Coronary artery (tissue), 2 donors: ENCODE measurements at places on chromosomes 12 and 14.

GRCh38 chr12:57729321-57729844, 9.2 kb downstream of the AGAP2 start:
- no peak for DNase-seq

DNA sequence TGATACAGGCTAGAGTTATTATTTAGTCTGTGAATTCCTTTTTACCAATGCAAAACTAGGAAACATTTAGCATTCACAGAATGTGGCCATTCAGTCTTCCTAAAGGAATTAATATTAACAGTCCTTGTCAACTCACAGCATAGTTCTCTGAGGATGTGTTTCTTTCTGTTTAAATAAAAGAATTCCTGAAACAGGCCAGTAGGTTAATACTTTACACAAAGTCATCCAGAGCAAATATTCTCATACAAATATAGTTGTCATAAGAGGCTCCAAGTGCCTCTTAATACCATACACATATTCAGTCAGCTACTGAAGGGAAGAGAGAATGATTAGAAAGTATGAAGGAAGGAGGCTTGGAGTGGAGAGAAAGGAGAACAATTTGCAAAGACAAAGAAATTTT, 120.1 kb downstream of the LMNTD1 start:
- DNase-seq, result no peak

- DNase-seq, result no peak
Observed at GRCh38 chr12:101823891-101824290, 6.9 kb downstream of the GNPTAB start.

GRCh38 chr14:95831468-95831867, 45.2 kb upstream of the TUNAR start:
- DNase-seq, result no peak

DNA sequence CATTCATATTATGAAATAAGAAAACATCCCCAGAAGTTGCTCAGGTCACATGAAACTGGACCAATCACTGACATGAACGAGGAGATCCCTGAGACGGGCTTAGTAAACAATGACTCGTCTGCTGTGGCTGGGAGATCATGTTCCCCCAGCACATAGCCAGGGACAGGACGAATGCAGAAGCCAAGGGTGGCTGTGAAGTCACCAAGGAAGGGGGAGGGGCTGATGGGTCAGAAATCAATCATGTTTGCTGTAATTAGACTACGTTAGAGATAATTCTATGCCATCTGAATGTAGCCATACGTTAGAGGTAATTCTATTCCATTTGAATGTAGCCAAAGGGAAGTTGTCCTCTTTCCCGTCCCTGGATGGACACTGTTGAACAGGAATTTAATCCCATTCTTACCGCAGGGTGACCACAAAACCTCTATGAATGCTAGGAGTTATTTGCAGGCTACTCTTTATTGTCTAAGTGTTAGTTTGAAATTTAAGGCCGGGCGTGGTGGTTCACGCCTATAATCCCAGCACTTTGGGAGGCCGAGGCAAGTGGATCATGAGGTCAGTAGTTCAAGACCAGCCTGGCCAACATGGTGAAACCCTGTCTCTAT, 332.9 kb downstream of the TMEM132D start:
- DNase-seq, result no peak

GRCh38 chr14:54550514-54550913, 16.4 kb upstream of the SAMD4A start:
- no peak for DNase-seq

DNA sequence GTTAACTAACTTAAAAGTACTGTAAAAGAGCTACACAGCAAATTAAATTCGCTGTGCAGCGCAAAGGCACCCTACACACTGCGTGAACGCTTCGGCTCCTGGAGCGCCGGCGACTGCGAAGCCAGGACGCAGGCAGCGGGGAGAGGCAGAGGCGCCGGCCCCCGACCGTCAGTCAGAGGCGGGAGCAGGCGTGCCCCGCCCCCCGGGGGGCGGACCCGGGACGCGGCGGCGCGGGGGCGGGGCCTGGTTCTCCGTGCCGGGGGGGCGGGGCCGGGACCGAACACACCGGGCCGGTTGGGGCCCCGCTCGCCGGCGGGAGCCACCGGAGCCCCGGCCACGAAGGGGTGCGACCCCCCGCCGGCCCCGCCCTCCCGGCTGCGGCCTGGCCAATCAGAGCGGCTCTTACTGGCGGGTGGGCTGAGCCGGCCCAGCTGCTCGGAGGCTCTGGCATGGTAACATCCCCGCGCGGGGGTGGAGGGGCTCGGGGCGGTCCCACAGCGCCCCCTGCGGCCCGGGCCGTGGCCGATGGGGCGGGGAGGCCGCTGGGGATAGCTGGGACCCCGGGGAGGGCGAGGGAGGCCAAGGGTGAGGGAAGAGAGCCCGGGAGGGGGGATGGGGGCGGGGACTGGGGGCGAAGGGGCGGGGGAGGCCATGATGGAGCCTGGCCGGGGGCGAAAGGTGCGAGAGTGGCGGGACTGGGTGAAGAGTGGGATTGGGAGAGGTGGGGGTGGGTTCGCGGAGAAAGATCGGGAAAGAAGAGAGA, at the start of gene PRPF40B:
TSS of gene PRPF40B (plus strand) at position 420 of the 763 bp plus-strand sequence. CDS start at position 450, 30 bp downstream.
- peak; percentile 91 for DNase-seq

- no peak for DNase-seq
Observed at GRCh38 chr14:87409393-87409792, 583.6 kb downstream of the GALC start.

DNA sequence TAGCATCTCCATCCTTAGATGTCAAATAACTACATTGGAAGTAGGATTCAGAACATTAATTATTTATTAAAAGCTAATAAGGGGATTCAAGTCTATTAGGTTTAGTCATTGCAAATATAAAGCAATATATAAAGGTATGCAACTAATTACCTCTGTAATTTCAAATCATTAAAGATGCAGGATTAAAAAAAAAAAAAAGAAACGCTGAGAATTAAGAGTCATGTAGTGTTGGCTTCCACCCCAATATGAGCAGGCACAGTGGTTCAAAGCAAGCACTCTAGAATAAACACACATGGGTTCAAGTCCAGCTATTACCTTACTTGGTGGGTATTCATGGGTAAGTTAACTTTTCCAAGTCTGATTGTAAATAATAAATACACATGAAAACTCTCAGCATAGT, 10.9 kb downstream of the SPTB start:
- no peak for DNase-seq

DNA sequence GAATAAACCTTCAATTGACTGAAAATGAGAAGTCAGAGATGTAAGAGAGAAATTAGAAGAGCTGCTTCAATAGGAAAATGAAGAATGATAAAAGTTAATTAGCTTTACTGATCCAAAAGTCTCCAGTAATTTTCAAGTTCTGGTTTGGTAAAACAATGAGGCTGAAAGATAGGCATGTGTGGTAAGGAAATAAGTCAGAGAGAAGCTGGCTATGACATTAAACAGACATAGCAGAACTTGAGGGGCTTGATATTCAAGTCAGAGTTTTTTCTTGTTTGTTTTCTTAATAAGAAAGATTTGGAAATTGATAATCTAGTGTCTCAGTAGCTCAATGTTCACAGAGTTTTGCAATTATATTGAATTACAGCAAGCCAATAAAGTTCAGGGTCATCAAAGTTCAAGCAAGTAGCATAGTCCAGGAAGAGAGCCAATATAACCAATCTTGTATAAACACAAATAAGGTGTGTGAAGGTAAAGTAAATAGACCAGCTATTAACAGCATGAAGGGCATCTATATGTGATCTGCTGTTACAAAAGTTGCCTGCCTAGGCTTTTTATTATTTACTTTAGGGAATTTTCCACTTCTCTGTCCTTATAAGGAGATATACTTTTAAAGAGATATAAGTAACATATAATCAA, 1111.5 kb downstream of the TRHDE start:
- DNase-seq, result no peak

DNA sequence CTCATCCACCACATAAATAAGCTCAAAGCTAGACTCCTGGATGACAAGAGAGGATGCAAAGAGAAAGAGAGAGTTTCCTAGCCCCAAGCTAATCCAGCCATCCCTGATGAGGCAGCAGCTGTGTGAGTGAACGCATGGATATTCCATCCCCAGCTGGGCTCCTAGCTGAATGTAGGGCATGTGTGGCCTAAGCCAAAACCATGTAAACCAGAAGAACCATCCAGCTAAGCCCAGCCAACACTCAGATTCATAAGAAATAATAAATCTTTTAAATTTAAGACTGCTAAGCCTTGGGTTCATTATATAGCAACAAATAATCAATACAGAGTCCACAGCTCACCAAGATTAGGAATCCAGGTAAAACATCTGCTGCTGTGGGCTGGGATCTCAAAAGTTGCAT, 94.3 kb downstream of the TNFAIP2 start:
- DNase-seq, result no peak

- no peak for DNase-seq
Observed at GRCh38 chr12:26304273-26304672, 108.9 kb downstream of the SSPN start.

- DNase-seq, result no peak
Observed at GRCh38 chr12:70154087-70154638, 89.1 kb upstream of the CNOT2 start.

- DNase-seq, result peak; percentile 33
Observed at GRCh38 chr14:98858561-98858960, 413.4 kb downstream of the BCL11B start.

DNA sequence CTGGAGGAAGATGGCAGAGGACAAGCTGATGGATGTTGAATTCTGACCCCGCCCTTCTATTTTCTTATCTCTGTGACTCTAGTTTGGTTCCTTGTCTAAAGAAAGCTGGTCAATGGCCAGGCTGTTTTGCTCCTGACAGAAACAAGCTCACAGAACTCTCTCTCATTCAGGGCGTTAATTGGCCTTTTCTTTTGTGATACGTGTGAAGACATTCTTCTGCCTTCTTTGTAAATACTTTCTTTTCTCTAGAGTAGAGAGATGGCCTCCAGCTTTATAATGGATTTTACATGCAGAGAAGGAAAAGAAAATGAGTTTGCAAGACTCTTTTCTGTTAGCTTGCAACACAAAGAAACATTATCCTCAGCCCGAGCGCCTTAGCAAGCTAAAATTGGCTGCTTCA, 492.2 kb upstream of the CCDC196 start:
- DNase-seq, result no peak

DNA sequence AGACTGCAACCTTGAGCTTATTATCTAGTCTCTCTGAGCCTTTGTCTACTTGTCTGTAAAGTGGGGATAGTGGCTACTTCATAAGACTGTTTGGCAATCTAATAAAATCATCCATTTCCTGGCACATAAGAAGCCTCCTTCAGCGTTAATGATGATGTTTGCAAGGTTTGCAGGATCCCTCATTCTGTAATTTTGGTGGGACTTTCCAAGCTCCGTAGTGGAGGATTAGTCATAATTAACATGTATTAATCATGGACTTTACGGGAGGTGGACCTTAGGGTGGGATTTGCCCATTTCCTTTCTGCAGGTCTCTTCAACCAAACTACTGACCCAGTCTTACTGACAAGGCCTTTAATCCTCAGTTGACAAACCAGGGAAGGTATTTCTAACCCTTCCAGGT, 66.2 kb downstream of the NTF3 start:
- DNase-seq, result no peak

DNA sequence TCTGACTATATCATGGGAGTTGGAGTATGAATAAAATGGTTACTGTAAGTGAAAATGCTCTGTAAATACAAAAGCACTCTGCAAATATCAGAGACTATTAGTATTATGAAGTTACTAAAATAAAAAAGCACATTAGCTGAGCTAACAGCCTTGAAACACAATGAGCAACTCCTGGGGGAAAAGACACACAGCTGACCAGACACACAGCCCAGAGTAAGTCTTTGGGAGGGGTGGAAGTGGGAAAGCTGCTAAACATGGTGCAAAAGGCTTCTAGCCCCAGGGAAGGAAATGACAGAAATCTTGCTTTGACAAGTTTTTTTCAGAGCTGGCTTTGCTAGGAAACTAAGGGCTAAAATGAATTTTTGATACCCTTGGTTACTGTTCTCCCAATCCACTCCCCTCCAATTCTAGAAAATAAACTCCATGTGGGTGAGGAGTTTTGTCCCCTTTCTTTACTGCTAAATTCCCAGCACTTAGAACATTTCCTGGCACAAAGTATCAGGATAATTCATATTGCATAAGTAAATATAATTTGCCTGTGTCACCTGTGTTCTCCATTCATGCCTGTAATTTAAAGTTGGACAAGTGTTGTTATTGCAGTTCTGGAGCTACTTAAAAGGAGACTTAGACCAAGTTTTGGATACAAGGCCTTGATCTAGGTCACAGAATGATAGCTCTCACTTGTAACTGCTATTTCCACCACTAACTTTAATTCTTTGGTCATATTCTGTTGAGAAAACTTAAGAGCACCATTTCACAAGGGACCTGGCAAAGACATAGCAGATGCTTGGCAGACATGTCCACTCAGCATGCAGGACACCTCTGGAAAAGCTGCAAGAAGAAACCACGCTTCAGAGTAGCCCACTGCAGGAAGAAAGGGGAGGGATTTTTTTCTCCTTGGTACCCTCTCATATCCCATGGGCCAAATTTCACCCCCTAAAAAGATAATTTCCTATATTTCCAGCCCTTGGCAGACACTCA, 19.0 kb upstream of the RAB3IP start:
- DNase-seq, result no peak

GRCh38 chr14:49203676-49204075, 382.5 kb downstream of the RPS29 start:
- no peak for DNase-seq

DNA sequence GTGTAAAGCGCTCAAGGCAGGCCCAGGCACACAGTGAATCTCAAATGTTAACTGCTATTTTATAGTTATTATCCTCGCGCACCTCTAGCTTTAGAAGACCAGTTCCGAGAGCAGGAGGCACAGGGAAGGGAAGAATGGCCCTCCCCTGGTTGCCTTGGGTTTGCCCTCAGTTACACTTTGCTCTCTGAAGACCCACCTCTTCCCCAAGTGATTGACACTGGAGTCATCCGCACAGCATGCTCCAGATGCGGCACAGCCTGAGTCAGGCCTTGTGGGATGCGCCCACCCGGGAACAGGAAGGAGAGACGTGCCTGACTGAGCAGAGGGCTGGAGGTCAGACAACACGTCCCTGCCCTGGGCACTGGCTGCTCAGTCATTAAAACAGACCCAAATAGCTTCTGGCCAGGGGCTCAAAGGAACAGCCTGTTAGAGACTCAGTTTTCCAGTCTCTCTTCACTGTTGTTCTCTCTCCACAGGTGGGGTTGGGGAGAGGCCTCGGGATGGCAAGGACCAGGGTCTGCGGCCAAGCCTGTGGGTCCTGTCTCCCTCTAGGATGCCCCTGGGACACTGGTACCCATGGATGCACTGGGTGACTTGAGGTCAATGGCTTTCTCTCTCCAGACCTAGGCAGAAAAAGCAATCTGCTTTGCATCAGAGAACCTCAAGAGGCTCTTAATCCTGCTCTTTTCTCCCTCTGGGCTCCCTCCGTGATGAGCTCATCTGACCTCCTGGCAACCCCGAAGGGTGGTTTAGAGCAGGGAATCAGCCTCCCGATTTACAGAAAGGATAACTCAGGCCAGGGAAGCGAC, 13.6 kb upstream of the MLXIP start:
- no peak for DNase-seq

DNA sequence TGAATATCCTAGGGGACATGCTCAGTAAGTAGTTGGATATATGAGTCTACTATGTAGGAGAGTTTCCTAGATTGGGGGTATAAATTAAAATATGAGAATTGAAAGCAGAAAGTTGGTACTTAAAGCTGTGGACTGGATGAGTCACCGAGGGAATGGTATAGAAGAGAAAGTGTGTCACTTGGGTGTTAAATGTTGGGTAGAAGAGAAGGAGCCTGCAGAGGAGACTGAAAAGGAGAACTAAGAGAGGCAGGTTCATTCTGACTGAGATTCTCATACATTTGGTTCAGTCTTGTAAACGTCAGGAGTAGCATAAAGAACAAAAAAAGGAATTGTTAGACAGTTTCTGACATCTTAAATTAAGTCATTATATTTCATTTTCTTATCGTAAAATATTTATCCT, 19.9 kb downstream of the LRRC9 start:
- DNase-seq, result no peak
